Stimulated activated CD8-positive, alpha-beta memory T cell treated with anti-CD3 and anti-CD28 coated beads, Interleukin-15, amount 100 ng/mL, for 1 hour (primary cell): ENCODE measurements at places on chromosomes 11 and 22.

- no peak for DNase-seq
Measured at GRCh38 chr22:47112582-47112965, 350.1 kb downstream of the TBC1D22A start.

DNA sequence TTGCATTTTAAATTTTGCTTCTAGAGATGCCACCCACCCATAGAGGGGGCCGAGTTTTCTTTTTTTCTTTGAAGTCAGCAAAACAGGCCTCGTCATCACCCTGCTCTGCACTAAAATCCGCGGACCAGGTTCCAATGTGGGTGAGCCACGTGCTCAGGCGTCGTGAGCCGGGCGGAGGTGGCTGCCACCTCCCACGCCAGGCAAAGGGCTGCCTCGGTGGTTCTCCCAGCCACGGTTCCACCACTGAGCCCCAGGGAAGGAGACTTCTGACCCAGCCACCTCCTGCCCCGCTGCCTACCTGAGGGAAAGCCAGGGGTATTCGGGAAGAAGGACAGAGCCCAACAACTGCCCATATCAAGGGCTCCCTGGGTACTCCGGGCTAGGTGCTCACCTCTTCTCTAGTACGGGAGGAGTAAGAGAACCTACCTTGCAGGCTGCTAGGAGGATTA lies 45.3 kb downstream of the MN1 start:
- no peak for DNase-seq

DNA sequence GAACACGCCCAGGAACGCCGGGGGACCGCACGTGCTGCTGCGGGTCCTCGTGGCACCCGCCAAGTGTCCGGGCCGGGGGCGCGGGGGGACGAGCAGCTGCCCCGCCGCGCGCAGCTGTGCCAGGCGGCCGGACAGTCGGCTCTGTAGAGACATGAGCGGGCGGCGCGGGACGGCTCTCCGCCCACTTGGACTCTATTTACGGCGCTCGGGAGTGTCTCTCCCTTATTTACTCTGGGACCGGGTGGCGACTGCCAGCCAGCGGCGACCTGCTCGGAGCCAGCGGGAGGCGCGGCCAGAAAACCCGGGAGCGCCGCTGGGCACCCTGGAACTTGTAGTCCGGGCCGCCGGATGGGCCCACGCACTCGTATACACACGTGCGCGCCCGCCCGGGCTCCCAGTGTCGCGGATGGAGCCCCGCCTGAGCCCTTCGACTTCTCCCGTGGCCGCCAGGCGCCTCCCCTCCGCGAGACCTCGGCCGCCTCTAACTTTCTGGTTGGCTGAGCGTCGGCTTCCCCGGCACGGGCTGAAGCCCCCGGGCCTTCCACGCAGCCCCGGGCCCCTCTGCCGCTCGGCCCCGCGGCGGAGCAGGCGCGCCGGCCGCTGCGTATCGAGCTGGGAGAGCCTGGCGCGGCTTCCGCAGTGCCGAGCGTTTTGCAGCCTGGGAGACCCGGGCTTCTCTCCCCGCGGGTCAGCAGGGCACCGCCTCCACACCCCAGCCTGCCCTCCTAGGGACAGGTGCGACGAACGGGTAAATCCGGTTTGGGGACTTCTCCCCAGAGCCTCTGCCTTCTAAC lies at the start of gene MACROD1:
Gene MACROD1 (minus strand): TSS at position 272 of the 794 bp plus-strand sequence. CDS start 119 bp downstream, at position 153.
- DNase-seq, result peak; percentile 48

DNA sequence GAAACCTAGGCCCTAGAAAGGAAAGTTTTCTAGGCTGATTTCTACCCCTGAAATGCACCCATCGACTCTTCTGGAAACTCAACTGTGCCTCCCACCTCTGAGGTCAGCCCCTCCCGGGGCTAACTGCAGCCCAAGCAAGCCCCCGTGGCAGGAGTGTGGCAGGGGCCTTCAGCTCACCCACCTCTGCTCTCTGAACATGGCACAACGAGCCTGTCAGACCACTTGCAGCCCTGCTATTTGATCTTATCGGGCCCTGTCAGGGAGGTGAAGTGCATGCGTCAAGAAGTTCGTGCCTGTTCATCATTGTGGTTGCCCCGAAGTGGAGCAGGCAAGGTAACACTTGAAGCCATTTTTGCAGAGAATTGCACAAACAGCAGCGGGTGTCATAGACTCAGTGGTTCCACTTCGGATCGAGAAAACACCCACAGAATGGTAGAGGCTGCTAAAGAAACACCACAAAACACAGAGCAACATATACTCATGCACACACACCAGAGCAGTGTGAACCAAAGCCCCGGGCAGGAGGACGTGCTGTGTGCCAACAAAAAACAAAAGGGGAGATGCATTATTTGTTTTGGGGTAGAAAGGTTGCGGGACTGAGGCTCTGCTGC lies 262.7 kb downstream of the ETS1 start:
- DNase-seq, result peak; percentile 59

- no peak for DNase-seq
Measured at GRCh38 chr11:68890490-68891231, 13.0 kb downstream of the MRPL21 start.

GRCh38 chr11:21771097-21771496 lies 421.8 kb upstream of the ANO5 start:
- no peak for DNase-seq

- no peak for DNase-seq
Measured at GRCh38 chr11:35257281-35257680, 118.3 kb downstream of the CD44 start.

GRCh38 chr22:50201191-50202129 lies 649 bp downstream of the SELENOO start:
- no peak for DNase-seq

- no peak for DNase-seq
Measured at GRCh38 chr11:69295079-69295994, 1.4 kb downstream of the MYEOV start.

DNA sequence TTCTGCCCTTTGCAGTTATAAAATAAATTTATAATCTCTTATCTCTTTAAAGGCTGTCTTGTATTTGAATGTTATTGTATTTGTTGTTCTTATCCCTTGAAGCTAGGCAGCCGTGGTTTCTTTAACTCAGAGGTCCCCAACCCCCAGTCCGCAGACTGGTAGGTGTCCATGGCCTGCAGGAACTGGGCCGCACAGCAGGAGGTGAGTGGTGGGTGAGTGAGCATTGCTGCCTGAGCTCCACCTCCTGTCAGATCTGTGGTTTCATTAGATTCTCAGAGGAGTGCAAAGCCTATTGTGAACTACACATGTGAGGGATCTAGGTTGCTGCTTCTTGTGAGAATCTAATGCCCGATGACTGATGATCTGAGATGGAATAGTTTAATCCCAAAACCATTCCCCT lies 380.0 kb upstream of the CCDC90B start:
- DNase-seq, result no peak

- DNase-seq, result no peak
Measured at GRCh38 chr22:38959590-38959989, 2.2 kb downstream of the APOBEC3A start.

DNA sequence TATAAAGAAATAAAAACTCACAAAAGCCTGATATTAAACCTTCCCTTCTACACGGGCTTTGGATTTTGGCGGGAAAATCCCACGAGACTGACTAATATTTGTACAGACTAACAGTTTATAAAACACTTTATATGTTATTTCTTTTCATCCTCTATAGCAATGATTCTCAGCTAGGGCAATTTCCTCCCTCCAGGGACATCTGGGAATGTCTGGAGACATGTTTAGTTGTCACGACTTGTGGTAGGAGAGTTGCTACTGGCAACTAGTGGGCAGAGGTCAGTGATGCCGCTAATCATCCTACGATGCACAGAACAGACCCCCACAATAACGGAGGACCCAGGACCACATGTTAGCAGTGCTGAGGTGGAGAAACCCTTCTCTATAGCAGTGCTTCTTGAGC lies 304.8 kb upstream of the PITPNB start:
- no peak for DNase-seq

DNA sequence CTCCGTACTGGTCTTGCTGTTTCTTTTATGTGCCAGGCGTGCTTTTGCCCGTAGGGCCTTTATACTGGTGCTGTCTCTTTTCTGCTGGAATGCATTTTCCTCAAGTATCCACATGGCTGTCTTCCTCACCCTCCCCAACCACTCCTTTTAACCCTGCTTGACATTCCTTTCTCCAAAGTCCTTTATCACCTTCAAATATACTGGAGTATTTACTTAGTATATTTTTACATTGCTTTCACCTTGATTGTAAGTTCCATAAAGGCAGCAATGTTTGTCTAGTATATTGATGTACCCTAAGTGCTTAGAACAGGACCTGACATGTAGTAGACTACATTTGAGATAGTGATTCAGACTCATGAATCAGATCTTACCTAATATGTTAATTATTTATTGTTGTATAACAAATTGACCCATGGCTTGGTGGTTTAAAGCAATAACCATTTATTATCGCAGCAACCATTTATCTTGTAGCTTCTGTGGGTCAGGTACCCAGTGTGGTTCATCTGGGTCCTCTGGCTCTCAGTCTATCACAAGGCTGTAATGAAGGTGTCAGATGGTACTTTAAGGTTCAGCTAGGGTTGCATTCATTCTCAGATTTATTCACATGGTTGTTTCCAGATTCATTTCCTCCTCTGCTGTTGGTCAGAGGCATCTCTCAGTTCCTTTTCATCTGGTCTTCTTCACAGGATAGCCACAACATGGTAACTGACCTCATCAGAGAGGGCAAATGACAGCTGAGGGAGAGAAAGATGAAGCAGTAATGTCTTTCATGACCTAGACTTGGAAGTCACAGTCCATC lies 34.2 kb downstream of the DDX10 start:
- DNase-seq, result no peak

GRCh38 chr22:19818324-19819207 lies 36.1 kb downstream of the GNB1L start:
- DNase-seq, result no peak

GRCh38 chr22:46929046-46929709 lies 166.7 kb downstream of the TBC1D22A start:
- no peak for DNase-seq

- peak; percentile 57 for DNase-seq
Measured at GRCh38 chr22:50526108-50526833, 873 bp upstream of the SCO2 start.

DNA sequence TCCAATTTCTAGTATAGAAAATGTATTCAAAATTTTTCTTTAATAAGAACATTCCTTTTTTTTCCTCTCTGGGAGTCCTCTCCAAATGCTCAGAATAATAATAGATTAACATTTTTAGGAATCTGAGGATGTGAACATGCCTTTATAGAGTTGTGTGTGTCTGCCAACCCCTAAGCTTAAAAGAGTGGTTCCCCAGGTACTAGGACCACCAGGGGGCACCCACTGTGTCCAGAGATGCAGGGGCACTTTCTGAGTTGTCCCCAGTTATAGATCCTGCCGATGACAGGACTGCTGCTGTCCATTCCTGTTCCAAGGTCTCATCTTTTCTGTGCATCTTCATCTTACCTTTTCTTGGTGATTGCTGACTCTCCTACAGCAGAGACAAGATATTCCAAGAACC lies 27.0 kb upstream of the MICAL2 start:
- no peak for DNase-seq

DNA sequence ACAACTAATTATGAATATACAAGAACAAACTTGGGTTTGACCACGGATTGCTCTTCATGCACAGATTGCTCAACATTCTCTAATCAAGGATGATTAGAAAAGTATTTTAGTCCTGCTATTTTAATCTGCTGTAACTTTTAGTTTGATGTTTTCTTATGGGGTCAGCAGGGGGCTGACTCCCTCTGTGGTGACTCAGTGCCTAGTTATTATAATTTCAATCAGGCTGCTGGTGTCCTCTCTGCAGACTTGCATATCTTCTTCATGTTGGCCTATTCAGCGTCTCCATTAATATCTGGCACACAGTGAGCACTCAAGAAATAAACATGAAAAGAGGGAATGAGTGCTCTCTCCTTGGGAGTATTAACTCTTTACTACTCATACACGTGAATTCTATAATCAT lies 223.8 kb upstream of the DDI1 start:
- DNase-seq, result no peak

GRCh38 chr11:100297516-100297915 lies 389.6 kb upstream of the ARHGAP42 start:
- DNase-seq, result no peak

DNA sequence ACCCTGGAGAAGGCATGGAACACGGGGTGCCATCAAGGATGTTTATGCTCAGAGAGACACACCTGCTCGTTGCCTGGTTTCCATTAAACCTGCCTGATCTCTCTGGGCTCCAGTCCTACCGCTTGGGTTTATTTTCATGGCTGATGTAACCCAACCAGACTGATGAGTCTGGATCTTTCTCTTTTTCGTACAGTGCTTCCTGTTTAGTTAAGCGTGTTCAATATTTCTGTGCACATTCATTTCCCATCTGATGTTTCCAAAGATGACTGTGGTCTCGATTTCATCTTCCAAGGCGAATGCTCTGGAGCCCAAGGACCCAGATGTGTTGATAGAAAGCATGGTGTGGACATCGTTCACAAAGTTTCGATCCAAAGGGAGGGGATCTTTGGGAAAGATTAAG lies 84.3 kb downstream of the SNX19 start:
- no peak for DNase-seq

- DNase-seq, result no peak
Measured at GRCh38 chr22:39179841-39180335, 27.4 kb upstream of the CBX7 start.

GRCh38 chr11:20621679-20622078 lies 22.3 kb downstream of the SLC6A5 start:
- DNase-seq, result no peak

- DNase-seq, result no peak
Measured at GRCh38 chr11:92782806-92783205, 186.6 kb upstream of the MTNR1B start.

- no peak for DNase-seq
Measured at GRCh38 chr11:31414338-31414737, 44.7 kb downstream of the DNAJC24 start.

DNA sequence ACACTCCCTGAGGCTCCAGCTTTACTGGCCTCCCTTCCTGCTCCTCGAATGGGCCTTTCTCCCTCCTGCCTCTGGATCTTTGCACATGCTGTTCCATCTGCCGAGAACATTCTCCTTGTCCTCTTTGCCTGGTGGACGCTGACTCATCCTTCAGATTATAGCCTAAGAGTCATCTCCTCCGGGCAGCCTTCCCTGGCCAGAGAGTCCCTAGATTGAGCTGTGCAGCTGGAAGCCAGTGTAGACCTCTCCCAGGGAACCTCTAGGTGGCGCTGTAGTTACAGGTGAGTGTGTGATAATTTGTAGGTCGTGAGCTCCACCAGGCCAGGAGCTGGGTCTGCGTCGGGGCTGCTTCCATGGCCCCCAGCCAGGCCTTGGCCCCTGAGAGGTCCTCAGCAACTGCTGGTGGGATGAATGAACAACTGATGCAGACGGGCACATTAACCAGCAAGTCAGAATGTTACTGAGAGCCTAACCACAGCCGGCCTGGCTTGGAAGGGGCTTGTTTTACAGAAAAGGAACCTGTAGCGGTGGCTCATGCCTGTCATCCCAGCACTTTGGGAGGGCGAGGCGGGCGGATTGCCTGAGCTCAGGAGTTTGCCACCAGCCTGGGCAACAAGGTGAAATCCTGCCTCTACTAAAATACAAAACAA lies 8.7 kb downstream of the PNPLA5 start:
- DNase-seq, result peak; percentile 2

DNA sequence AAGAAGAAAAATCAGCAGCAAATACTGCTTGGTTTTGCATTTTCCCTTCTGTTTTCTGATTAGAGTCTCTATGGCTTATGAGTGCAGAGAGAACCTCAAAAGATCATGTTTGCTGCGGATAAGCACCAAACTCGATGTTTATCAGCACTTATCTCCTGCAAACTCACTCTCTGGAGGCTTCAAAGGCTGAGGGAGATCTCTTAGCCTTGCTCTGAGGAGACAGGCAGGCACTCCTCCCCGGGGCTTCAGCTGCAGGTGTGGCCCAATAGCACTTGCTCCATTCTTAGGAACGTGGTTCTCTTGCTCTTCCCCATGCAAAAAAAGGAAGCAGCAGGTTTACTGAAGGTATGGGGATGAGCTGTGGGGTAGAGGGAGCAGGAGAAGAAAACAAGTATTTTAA lies 45.1 kb downstream of the FLI1 start:
- DNase-seq, result no peak
